Kidney epithelial cell (primary cell): ENCODE measurements at places on chromosomes 4 and X. TPM values are rescaled to one million over a fixed set of nuclear protein-coding genes. Genes with fewer than 3 reads are reported as not detected.
A peak's percentile ranks its signal among the peaks of the same experiment; 100 is the strongest.

GRCh38 chr4:1933700-1934099, 62.5 kb downstream of the NSD2 start:
- DNase-seq = no peak

DNA sequence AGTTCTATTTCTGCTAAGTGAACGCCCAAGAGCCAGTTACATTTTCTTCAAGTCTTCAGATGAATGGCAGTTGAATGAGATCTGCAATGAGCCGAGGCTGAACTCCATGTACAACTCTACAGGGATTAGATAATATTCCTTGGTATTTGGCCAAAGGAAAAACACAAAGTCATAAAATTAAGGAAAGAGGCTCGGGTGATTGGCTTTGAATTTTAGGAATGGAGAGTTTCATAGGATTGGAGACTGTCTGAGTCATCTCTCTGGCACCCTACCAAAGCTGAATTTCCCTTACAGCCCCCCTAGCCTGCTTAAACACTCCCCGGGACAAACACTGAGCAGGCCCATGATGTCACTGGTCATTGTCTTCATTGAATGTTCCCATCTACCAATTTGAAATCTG, 188.0 kb upstream of the C1QTNF7 start:
- no peak for DNase-seq

- DNase-seq = no peak
Observed at GRCh38 chrX:109441266-109441665, 40.6 kb downstream of the GUCY2F start.

DNA sequence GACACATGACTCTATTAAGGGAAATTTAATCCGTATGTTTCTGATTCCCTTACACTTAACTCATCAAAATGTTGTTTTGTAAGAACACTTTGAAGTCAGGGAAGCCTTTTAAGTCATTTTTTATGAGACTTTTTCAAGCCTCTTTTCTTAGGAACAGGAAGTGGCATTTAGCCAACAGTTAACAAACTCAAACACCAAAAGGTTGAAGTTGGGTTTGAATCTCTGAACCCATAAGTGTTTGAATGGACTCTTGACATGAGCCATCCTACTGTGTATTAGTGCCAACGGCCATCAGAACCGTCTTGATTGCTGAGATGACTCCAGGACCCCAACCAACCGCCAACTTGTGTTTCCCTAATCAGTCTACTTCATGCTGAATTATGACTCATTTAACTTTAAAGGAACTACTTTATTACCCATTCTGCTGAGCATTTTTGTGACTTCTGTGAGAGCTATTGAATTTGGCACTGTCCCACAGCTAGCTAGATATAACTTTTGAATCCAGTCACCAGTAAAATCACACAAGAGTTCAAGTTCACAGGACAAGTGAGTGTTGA, 209.1 kb upstream of the FAT1 start:
- DNase-seq = no peak

DNA sequence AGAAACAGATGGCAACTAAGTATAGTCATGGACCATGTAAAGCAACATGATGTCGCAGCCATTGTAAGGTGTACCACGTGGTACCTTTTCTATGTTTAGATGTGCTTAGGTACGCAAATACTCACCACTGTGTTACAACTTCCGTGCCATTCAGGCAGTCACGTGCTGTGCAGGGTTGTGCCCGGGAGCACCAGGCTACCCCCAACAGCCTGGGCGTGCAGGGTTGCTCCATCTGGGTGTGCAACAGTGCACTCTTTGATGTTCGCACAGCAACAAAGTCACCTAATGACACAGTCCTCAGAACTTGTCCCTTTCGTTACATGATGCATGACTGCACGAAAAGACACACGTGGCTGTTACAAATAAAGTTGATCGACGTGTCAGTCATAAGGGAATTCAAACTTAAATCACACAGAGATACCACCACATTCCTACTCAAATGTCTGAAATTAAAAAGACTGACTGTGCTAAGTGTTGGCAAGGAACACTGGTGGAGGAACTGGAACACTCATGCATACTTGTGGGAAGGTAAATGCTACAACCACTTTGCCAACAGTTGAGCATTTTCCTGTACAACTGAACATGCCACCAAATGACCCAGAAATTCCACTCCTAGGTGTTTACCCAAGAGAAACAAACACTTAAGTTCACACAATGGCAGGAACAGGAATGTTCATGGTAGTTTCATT, 24.3 kb downstream of the CPLX1 start:
- DNase-seq = no peak

DNA sequence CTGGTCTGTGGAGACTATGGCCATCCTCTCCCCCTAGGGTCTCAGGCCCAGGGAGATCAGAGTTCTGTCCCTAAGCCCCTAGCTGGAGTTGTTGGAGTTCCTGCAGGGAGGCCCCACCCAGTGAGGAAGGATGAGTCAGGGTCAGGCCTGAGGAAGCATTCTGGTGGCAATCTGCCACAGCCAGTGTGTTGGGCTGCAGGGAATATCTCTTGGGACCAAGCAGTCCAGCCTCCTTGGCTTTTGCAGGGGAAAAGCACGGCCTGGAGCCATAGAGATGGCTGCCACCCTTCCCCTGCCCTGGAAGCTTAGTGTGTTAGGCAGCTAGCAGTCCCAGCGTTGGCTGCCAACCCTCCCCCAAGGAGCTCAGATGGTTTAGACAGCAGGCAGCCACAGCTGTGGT, 202.4 kb downstream of the RTL9 start:
- no peak for DNase-seq

DNA sequence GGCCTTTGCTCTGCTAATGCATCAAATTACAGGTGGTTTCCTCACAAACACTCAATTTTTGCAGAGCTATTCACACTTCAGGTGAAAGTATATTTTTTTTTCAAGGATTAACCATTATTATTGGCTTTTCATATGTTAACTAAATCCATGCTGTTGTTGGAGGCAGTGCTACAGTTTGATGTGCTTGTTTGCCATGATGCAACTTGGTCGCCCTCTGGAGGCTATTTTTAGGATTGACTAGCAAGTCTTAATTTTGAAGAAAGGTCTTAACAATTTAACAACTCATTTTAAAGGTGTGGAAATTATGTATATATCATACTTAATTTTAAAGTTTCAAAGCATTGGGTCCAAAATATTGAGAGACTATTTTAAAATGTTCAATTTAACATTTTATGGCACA, 168.8 kb upstream of the FAM47A start:
- DNase-seq = peak; percentile 37

DNA sequence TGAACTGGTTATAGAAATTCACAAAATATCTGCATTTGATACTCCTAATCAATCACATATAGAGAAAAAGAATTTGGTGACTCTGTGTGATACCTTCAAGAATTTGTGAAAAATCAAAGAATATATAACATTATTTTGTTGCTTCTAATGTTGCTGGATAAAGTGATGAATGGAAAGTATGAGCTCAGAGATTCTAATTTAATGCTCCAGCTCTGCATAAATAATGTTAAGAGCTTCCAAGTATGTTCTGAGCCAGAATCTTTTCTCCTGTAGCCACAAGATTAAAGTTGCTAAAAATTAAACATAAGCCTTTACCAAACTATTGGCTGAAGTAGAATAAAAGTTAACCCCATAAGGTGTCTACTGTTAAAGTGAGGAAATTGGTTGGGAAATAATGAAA, 294.7 kb upstream of the CT83 start:
- DNase-seq = no peak

DNA sequence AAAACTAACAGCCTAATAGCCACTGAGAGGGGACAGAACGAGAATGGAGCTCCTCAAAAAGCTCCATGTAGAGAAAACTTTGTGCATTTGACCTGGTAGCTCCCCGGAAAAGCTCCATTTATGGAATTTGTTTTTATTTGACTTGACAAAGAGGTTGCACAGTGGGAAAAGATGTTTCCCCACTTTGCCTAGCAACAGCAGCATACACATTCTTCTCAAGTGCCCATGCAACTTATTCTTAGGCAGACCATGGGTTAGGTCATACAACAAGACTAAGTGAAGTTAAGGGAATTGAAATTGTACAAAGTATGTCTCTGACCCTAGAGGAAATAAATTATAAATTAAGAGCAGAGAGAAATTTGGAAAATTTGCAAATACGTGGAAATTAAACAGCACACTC, 949.6 kb upstream of the PRKX start:
- DNase-seq = no peak

GRCh38 chr4:98544141-98544817, 114.1 kb downstream of the TSPAN5 start:
- no peak for DNase-seq

- no peak for DNase-seq
Observed at GRCh38 chr4:108168671-108169523, at the start of gene LEF1. Gene LEF1, minus strand, starts transcription at chr4:108168932. Its CDS starts 1,165 bp downstream, at chr4:108167767.

- no peak for DNase-seq
Observed at GRCh38 chrX:135006187-135006586, 15.4 kb downstream of the SMIM10 start.

- DNase-seq = no peak
Observed at GRCh38 chr4:37951461-37952352, 8.5 kb upstream of the PTTG2 start.

- no peak for DNase-seq
Observed at GRCh38 chrX:110669572-110669971, 126.0 kb downstream of the CHRDL1 start.

- DNase-seq = no peak
Observed at GRCh38 chrX:56800801-56801200, 71.8 kb downstream of the NBDY start.

DNA sequence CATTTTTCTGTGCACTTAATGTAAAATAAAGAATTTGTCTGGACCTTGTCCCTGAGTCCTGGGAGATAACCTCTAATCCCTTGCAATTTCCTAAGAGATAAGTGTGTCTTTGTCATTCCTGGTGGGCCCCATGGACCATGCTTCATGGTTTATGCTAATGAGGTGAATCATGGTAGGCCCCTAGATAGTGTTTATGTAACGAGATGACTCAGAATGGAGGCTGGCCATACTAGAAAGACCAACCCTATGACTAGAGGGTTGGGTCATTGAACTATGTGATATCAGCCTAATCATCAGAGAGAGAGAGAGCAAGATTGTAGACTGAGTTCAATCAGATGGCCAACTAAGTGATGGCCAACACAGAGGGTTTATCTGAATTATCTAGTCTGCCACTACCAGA, 64.2 kb upstream of the NHSL2 start:
- no peak for DNase-seq

DNA sequence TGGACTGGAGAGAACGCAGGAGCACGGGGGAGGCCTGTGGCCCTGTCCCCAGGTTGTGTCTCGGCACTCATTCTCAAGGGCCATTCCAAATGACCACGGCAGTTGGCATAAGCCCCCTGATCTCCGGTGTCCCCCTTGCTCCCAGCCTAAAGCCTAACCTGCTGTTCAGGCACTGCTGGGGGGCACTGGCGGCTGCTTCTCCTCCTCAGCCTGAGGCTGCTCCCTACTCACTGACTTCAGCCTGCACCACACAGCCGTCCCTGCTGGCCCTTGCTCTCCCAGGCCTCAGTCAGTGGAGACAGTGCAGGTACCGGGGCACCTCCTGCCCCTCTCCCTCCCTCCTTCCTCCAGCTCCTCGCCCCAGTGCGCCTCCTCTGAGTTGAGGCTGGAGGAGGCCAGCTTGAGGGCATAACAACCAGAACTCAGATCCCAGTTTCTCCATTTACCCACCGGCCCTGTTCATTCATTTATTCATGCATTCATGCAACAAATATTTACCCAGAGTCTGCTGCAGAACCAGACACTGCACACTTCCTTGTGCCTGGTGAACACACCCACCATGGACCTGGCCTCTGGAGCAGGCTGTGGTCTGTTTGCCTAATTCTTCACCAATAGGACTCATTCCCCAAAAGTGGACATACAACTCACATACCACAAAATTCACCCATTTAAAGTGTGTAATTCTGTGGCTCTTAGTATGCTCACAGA, 65.0 kb downstream of the CPZ start:
- no peak for DNase-seq

DNA sequence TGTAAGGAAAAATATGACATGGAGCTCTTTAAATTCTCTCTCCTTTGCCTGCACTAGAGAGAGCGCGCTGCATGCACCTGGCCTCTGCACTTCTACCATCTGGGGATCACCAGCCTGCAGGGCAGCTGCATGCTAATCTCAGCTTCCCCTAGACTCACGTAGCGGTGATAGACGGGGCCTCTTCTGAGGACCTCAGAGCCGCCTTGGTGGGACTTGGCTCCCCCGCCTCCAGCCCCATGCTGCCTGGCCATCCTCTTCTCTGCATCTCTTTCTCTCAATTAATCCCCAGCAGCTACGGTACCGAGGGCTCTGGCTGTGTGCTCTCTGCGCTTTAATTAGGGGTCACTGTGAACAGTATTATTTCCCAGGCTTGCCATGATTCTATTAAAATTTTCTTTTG, 52.8 kb upstream of the PSAPL1 start:
- no peak for DNase-seq

DNA sequence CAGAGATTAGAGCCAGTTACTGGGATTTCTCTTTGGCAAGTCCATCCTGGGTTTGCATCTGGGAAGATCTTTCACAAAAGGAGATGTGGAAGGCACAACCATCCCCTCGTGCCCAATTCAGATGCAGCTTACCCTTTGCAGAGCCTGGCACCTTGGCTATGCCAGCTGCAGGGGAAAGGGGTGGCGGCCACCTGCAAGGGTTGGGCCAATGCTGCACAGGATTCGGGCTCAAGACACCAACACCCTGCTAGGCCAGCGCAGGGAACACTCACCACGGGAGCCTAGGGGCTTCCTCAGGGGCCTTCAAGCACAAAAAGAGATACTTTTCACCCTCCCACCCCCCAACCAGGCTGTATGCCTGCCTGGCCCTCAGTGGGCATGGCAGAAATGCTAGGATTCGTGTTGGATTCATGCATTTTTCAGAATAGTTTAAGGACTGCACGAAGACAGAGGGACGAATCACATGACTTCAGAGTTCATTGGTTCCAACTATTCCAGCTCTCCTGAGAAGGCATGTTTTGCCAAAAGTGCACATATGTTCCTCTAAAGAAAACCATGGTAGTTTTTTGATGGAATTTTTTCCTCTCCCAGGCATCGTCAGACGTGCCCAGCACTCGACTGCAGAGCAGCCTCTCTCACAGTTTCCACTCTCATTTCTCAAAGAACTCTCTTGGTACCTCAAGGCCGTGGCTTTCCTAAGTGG, 94.4 kb downstream of the PHKA2 start:
- DNase-seq = no peak

THOC2 gene
- total RNA-seq = 42.7 and 52.1 TPM in 2 replicates

ELMOD2 gene
- total RNA-seq = 21.4 and 60.5 TPM in 2 replicates

KLHL2 gene
- 12.9 and 17.7 TPM in 2 replicates for total RNA-seq

GPR82 gene
- total RNA-seq = not detected in 2 replicates

PDE6B gene
- 17.1 and 19.7 TPM in 2 replicates for total RNA-seq

MAGED4 gene
- total RNA-seq = 20.7 and 32.5 TPM in 2 replicates

DCAF8L2 gene
- total RNA-seq = not detected in 2 replicates

FAM114A1 gene
- 39.6 and 53.9 TPM in 2 replicates for total RNA-seq

NOX1 gene
- not detected in 2 replicates for total RNA-seq

CAPN6 gene
- total RNA-seq = 0.27 and 0.29 TPM in 2 replicates

SPINK2 gene
- total RNA-seq = not detected in 2 replicates

GAGE12H gene
- total RNA-seq = not detected in 2 replicates

GABRE gene
- 0.21 and 0.88 TPM in 2 replicates for total RNA-seq
